ENCODE measurements at places on chromosomes 11 and 22.

DNA sequence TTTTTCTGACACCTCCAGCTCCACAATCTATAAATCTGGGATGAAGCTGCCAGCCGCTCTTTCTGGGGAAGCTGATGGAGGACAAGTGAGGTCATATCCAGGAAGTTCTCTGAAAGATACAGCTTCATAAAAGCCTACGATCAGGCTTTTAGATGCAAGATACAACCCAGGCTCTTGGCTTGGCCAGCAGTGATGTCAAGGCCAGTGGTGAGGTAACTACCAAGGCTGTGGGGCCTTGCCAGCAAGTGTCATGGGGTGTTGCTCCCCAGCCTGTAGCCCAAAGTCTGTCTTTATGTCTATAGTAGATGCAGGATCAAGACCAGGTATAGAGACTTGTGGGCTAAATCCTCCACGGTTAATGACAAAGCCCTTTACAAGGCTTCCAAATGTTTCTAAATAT lies 70.1 kb upstream of the TIMP3 start:
- no peak for DNase-seq

DNA sequence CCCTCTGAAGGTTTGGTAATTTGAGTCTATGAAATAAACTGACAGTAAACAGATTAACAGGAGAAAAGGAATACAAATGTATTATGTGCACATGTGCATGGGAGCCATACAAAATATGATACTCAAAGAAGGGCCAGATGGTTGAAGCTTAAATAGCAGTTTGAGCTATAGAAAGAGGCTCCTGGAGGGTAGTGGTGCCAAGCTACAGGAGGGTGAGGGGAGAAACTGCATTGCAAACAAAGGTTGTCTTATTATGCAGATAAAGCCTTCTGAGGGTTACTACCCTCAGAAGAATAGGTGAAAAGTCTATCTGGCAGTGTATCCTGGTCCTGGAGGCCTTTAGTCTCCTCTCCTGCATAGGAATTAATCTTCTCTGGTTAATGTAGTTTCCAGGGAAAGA lies 267.3 kb upstream of the MPPED2 start:
- DNase-seq, result no peak

DNA sequence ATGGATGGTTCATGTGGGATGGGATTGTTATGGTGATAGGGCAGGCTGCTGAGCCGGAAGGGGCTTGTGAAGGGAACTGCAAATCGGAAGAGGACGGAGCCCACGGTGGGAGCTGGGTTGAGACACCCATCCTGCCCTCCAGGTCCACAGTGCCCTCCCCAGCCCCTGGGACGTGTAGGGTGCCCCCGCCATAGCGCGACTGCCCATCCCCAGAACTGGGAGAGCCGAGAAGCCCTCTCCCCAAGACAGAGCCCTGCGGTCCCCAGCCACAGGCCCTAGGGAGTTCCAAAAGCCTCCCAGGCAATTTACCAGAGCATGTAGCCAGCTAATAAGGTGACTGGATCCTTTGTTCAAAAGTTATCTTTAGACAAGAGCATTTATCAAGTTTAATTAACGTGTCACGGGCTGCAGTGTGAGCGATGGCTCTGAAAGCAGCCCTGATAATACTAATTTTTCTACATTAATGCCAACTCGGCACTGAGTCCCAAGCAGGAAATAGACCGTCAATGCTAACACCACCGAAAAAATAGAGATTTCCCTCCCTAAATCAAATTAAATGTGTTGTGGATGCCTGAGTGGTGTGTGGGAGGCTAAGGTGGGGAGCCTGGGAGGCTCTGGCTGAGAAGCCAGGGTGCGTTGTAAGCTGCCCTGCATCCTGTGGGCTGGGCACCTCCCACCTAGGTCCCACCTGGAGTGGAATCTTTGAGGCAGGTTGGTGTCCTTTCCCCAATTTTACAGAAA lies 76.8 kb upstream of the RTL6 start:
- DNase-seq, result no peak

DNA sequence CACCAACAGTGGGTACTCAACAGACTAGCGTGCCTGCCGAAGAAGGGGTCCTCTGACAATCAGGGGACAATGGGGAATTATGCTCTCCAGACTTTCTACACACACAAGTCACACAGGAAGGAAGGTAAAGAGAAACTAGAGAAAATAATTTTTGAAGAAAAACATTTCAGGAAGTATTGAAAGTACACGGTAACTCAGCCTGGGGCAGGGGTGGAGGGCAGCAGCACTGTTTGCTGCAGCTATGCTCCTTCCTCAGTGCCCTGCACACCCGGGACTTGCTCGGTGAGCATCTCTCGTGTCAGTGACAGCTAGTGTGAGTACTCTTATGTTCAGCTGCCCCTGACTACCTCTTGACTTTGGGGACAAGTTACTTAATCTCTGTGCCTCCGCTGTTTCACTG lies 18.0 kb upstream of the APOA1 start:
- DNase-seq, result no peak

- DNase-seq, result no peak
Measured at GRCh38 chr22:44460287-44460686, 37.7 kb downstream of the RTL6 start.

GRCh38 chr22:46007003-46007847 lies 30.3 kb upstream of the WNT7B start:
- DNase-seq, result no peak

GRCh38 chr11:103295704-103296103 lies 186.5 kb downstream of the DYNC2H1 start:
- no peak for DNase-seq
